ENCODE measurements at places on chromosomes 7 and 10.

DNA sequence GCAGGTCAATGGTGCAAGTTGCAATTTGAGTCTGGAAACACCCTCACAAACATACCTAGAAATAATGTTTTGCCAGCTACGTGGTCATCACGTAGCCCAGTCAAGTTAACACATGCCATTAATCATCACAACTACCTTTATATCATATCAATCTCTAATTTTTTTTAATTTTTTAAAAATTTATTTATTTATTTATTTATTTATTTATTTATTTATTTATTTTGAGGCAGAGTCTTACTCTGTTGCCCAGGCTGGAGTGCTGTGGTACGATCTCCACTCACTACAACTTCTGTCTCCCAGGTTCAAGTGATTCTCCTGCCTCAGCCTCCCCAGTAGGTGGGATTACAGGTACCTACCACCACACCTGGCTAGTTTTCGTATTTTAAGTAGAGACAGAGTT is 52.4 kb upstream of the MACROH2A2 start:
- DNase-seq = no peak

- no peak for DNase-seq
These were observed 61.2 kb upstream of the FAM20C start for GRCh38 chr7:130875-131780.

DNA sequence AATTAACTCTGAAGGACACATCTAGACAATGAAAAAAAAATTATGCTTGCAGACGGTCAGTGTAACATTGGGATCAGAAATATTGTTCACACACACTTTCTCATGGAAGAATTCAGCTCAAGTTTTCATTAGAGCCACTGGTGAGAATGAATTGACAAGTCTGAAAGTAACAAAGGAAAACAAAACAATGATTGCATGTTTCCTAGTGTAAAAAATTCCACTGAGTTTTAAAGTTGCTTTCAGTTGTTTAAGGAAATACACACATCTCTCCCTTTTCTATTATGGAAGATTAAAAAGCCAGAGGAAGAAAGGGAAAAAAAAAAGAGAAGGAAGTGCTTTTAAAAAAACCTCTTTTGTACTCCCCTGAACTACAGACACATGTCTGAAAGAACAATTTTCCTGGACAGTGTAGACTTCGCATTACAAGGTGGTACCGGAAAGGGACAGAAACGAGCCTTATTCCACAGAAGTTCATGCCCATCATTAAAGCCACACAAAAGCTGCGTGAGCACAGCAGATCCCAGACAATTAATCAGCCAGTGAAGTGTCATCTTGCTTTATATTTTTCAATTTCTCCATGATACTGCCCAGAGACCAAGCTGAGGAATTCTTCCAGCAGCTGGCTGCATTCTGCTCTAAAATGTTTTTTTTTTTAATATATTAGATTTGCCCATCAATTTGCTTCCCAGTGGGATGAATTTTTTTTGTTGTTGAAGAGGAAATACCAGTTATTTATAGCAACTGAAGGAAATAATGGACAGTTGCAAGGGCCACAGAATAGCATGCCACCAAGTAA is 294.8 kb downstream of the DOCK4 start:
- DNase-seq = no peak

DNA sequence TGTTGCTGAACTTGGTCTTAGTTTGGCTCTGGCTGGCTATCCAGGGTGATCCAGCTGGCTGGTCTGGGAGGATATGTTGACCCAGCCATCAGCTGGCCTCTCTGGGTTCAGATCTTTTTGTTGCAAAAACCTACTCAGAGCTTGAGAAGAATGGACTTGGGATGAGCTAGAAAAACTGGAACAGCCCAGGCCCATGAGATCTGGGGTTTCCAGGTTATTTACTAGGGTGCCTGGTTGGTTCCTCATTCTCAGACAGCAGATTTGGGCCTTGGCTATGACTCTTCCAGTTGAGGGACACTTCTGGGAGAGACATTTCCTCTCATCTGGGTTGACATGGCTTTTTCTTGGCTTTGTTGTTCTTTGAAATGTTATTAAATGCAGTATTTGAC is 116.6 kb downstream of the ADCY1 start:
- no peak for DNase-seq

- no peak for DNase-seq
These were observed 43.8 kb downstream of the CYTH3 start for GRCh38 chr7:6228361-6229229.

DNA sequence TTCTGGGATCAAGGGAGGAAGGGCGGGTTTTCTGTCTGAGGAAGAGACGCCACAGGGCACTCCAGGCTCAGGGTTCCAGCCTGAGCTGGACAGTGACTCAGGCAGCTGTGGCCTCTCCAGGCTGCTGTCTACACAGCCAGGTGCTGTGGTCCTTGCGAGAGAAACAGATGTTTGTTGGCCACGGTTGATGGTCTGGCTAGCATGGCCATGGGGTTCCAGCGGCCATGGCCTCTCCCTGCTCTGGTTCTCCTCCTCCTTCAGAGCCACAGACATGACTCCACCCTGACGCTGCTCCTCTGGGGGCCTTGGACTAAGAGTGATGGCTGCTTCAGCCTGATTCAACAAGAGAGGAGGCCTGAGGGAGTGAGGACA is 75.9 kb downstream of the AFAP1L2 start:
- DNase-seq = no peak

GRCh38 chr10:124744102-124745050 is at the start of gene FAM53B:
FAM53B (minus strand) TSS chr10:124744378; CDS start chr10:124706713, 37,665 bp downstream.
- DNase-seq = peak; percentile 55

DNA sequence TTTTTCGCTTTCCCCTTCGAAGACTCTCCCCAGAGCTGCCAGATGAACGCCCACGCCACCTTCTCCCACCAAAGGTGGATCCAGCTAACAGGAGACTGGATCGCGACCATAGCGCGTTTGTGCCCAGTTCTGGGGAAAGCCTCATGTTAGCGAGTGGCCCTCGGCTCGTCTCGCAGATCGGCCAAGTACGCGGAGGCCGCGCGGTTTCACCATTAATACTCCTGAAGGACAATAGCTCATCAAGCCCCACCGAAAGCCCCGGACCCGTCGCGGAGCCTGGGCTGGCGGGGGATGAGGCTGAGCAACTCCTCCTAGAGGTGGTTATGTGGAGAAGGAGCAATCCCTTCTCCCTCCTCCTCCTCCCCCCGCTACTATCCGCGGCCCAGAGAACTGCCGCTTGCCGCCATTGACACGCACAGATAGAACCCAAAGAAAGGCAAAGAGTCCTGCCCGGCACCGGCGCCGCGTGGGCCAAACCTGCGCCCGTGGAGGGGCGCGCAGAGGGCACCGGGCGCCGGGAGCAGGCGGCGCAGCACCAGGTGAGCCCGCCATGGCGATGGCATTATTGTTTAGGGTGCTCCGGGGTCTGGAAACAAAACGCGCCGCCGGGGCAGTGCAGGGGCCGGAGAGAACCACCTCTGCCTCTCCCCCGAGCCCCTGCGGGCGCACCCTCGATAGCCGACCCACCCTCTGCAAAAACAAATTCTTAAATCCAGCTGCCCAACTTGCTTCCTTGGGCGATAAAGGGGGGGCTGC is at the start of gene MACROH2A2:
MACROH2A2 (plus strand) TSS at position 385 of the 756 bp plus-strand sequence. CDS start 22,813 bp downstream, outside the sequence.
- no peak for DNase-seq

DNA sequence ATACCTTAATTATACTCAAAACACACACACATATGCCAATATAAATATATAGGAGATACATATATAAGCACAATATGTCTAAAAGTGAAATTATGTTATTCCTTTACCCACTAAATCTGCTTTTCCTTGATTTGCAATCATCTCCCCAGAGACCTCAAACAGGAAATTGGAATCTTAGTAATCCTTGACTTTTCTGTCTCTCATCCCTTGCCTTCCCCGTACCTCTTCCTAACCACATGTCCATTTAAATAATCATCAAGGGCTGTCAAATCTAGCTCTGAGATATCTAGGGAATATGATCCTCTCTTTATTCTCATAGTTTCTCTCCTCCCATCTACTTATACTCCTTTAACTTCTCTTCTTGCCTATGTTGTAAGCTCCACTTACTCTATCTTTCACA is 336.6 kb downstream of the HGF start:
- no peak for DNase-seq

DNA sequence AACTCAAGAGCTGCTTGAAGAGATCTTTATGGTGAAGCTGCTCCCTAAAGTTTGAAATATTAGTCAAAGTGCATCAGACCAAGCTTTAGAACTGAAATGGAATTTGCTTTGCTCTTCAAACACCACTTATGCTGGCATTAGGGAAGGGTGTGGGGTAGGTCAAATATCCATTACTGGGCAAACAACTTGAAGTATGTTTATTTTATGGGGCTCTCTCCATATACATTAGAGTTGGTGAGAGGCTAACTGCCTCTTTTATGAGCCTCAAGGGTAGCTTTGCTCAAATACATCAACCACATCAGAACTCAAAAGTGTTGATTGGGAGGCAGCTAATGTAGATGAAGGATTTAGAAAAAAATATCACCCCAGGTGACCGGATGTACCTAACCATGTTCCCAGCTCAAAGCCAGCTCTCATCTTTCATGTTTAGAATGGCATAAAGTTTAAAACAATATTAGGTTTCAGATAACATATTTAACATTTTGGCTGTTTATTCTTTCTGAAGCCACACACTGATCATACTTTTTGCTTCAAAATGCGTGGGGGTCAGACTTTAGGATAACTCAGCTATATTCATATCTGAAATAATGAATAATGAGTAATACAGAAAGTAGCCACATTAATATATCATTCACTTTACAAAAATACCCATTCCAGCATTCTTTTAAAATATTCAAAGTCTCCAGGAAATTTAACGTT is 318.6 kb downstream of the PTEN start:
- no peak for DNase-seq

DNA sequence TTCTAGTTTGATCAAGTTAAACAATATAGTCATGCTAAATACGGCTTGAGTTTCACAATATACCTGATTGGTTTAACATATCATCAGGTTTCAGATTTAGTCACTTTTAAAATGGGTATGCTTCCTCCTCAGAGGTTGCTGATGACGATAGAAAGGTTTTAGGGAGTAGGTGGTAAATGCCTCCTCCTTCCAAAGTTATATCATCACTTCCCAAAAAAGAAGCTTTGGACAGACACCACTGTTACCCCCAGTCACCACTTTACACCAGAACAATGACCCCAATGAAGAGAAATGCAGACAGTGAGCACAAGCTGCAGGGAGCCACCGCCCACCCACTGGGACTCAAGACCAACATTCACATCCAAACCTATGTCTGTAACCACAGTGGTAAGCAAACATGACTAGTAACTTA is 244.6 kb downstream of the SORCS1 start:
- DNase-seq = no peak

DNA sequence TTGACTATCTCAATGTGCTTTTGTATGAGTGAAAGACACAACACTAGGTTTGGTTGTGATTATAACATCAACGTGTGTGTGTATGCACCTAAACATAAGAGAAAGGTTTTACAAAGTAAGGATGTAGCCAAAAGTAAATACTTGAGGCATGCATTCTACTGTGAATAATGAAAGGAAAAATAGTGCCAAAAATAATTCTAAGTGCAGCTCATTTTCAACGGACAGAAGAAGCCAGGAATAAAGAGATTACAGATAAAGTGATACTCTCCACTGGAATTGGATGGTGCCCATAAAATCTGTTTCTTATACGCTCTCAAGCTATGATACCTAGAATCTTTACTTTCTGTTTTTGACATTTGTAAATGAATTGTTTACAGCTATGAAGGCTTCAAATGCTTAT is 135.0 kb upstream of the TMEM72 start:
- no peak for DNase-seq

- DNase-seq = no peak
These were observed 323.0 kb downstream of the EXOC4 start for GRCh38 chr7:133575726-133576440.

DNA sequence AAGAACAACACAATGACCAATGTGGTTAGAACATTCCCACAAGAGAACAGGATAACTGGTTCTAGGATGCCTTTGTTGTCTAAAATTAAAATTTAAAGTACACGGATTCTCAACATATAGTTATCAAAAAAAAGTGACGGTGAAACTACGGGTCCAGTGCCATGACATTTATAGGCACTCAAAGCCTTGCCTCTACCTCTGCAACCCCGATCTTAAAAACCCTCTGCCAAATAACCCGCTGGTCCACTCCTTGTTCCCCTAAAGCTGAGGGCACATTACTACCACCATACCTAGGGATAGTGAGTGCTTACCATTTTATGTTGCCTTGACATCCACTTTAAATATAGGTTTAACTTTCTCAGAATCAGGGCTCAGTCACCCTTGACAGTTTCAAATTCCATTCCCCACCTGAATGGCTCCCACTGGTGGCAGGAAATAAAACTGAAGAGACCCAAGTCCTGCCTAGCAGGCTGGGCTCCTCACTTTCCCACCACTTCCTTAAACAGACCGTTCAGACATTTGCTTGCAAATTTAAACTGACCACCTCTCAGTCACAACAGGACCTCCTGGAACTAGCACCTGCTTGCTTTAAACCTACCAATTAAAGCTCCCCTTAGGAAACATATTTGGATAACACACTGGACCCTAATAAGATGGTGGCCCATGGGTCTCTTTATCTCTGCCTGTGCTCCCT is 169.9 kb upstream of the ASAH2 start:
- no peak for DNase-seq
